H9 (cell line): ENCODE measurements at places on chromosomes 2 and 18. TPM values are rescaled to one million over a fixed set of nuclear protein-coding genes. Genes with fewer than 3 reads are reported as not detected.

Gene MAP3K19
- not detected in 2 replicates for total RNA-seq

Gene CAPN14
- 0.07 and 0.09 TPM in 2 replicates for total RNA-seq

Gene VWC2L
- not detected in 2 replicates for total RNA-seq

DNA sequence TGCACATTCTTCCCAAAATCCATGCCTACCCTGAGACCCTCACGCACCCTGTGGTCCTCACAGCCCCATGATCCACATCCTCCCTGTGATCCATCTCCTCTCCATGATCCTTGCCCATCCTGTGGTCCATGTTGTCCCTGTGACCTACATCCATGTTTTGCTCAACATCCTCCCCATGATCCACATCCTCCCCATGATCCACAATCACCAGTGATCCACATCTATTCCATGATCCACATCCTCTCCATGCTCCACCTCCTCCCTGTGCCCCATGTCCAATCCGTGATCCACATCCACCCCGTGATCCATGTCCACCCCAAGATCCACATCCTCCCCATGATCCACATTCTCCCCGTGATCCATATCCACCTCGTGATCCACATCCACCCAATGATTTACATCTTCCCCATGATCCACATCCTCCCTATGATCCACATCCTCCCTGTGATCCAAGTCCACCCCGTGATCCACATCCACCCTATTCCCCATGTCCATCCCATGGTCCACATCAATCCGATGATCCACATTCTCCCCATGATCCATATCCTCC is 281.2 kb downstream of the MYCN start:
- H3K4me3 ChIP-seq, result no peak overlapping the region
- no peak for DNase-seq
- H3K4me1 ChIP-seq, result peaks cover 6% of the 10 kb centered on the region; the same call in 1 of the 2 replicates
- H3K27ac ChIP-seq, result no peak overlapping the region

- H3K4me3 ChIP-seq, result no peak overlapping the region
- H3K4me1 ChIP-seq, result no peaks in the 10 kb centered on the region
- no peaks in the 10 kb centered on the region for H3K36me3 ChIP-seq
- no peak for DNase-seq
These were observed 87.4 kb upstream of the AGAP1 start for GRCh38 chr2:235406430-235406829.

- no peaks in the 10 kb centered on the region for H3K27me3 ChIP-seq
- H3K4me1 ChIP-seq, result no peaks in the 10 kb centered on the region
- peaks cover 53% of the 10 kb centered on the region for H3K36me3 ChIP-seq
- H3K27ac ChIP-seq, result no peak overlapping the region
- DNase-seq, result no peak
- H3K4me3 ChIP-seq, result no peak overlapping the region
These were observed 10.4 kb downstream of the FEZ2 start for GRCh38 chr2:36587556-36587955.

Gene COL4A4
- 0.92 and 1.2 TPM in 2 replicates for total RNA-seq

DNA sequence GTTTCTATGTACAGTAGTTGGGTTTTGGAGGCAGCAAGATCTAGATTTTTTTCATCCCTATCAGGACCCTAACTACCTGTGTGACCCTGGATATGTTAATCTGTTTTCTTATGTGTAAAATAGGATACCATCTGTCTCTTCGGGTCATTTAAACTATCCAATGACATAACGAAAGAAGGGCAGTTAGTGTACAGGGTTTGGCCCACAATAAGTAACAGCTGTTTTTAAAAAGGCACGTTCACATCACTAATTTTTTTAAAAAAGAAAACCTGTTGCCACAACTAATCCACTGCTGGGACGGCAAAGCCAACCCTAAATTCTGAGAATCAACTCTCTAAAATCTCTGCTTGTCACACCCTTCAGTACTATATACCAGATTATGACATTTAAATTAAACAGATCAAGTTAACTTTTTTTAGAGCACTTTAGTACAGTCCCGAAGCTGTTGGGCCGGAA is 869 bp downstream of the USP40 start:
- H3K36me3 ChIP-seq, result no peaks in the 10 kb centered on the region
- no peak for DNase-seq
- no peaks in the 10 kb centered on the region for H3K4me1 ChIP-seq
- H3K4me3 ChIP-seq, result peak overlapping the region; percentile 89

DNA sequence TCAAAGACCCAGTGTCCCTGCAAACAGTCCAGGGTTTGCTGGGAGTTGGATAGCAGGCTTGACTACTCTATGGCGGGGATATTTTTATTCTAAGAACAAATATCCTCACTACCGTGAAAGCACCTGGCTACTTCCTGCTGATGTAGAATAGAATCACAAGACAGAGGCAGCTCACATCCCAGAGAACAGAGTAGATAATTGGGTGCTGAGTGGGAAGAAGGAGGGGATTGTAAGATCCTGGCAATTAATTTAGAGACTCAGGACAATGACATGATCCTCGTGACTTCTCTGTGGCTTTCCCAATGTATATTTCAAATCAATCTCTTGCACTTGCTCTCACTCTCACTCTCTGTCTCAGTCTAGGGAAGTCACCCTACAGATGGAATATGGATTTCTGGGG is 341.9 kb upstream of the DCC start:
- no peak for DNase-seq
- no peaks in the 10 kb centered on the region for H3K27me3 ChIP-seq
- no peak overlapping the region for H3K4me3 ChIP-seq
- no peaks in the 10 kb centered on the region for H3K36me3 ChIP-seq

GRCh38 chr2:174606336-174606735 is 8.7 kb upstream of the WIPF1 start:
- no peaks in the 10 kb centered on the region for H3K4me1 ChIP-seq
- no peak overlapping the region for H3K4me3 ChIP-seq
- H3K36me3 ChIP-seq, result no peaks in the 10 kb centered on the region
- DNase-seq, result no peak

Gene RTP5
- not detected in 2 replicates for total RNA-seq

DNA sequence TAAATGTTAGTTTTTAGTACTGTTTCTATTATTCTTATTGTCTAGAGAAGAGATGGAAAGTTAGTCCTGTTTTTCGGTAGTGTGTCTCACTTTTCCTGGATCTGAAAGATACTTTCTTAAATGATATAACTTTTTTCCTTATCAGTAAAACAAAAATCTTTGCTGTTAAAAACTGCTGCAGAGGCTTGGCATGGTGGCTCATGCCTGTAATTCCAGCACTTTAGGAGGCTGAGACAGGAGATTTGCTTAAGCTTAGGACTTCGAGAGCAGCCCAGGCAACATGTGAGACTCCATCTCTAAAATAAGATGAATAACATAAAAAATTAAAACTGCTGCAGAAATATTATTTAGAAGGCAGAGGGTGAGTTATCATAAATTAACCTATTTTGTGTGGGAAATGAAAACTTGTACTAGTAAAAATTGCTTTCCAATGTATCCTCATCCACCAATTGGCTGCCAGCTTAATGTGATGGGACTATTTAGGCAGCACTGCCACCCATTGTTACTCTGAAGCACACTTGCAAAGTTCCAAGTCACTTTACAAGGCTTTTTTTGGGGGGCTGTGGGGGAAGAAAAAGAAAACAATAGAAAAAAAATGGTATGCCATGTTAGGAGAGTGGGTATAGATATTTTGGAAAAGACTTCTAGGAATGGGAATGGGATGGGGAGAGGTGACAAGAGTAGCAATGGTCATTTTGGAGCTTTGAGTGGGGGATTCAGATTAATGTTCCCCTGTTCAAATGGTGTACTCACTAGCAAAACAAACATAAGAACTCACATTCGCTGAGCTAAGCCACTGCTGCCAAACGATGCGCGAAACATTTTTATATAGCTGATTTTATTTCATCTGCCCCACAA is 62.7 kb downstream of the MEIS1 start:
- no peaks in the 10 kb centered on the region for H3K27me3 ChIP-seq
- no peak for DNase-seq
- peaks cover 9% of the 10 kb centered on the region for H3K4me1 ChIP-seq
- H3K36me3 ChIP-seq, result no peaks in the 10 kb centered on the region

GRCh38 chr18:45638544-45638943 is 23.3 kb downstream of the SLC14A2 start:
- no peak overlapping the region for H3K27ac ChIP-seq
- no peaks in the 10 kb centered on the region for H3K27me3 ChIP-seq
- H3K4me3 ChIP-seq, result no peak overlapping the region
- DNase-seq, result no peak
- no peaks in the 10 kb centered on the region for H3K36me3 ChIP-seq

Gene IL1R2
- total RNA-seq, result not detected in 2 replicates

DNA sequence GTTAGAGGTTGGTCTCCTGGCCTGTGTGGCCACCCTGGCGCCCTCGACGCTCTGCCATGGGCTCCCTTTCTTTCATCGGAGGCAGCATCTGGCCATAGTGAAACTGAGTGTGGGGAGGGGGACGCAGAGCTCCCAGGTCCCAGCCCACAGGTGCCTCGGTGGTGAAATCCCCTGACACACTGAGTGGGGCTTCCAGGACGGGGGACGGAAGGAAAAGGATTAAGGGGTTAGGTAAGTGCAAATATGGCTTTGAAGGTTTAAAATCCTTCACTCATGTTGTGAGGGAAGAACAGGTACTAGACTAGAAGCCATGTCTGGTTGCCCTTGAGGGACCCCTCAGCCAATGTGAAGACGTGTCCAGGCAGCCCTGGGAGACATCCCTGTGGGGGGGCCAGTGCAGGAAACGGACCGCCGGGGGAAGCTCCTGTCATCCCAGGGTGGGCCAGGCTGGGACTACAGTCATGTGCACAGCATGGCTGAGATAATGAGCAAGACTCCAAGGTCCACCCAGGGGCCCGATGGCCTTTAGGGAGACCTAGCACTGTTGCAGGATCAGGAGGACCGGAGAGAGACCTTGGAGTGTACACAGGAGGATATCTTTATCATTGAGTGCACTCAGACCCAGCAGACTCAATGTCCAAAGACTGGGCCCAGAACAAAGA is 36.3 kb downstream of the RTP5 start:
- no peak for DNase-seq
- H3K4me1 ChIP-seq, result no peaks in the 10 kb centered on the region; the same call in 1 of the 2 replicates
- H3K27me3 ChIP-seq, result no peaks in the 10 kb centered on the region
- no peak overlapping the region for H3K27ac ChIP-seq

GRCh38 chr2:10008809-10009176 is 34.6 kb upstream of the KLF11 start:
- no peaks in the 10 kb centered on the region for H3K27me3 ChIP-seq
- H3K4me1 ChIP-seq, result no peaks in the 10 kb centered on the region
- DNase-seq, result no peak
- no peak overlapping the region for H3K4me3 ChIP-seq
- no peak overlapping the region for H3K27ac ChIP-seq

- H3K4me1 ChIP-seq, result no peaks in the 10 kb centered on the region; the same call in 1 of the 2 replicates
- no peaks in the 10 kb centered on the region for H3K36me3 ChIP-seq
- H3K27ac ChIP-seq, result no peak overlapping the region
- H3K4me3 ChIP-seq, result no peak overlapping the region
These were observed 159.8 kb downstream of the UXS1 start for GRCh38 chr2:106034325-106034724.

Gene CCDC150
- total RNA-seq, result 22.1 and 26.2 TPM in 2 replicates

- no peak for DNase-seq
- peaks cover 16% of the 10 kb centered on the region for H3K36me3 ChIP-seq
- H3K4me1 ChIP-seq, result peaks cover 6% of the 10 kb centered on the region; the same call in 1 of the 2 replicates
- H3K27me3 ChIP-seq, result no peaks in the 10 kb centered on the region
These were observed 24.9 kb downstream of the TET3 start for GRCh38 chr2:74009577-74009976.

- H3K27ac ChIP-seq, result no peak overlapping the region
- no peaks in the 10 kb centered on the region for H3K4me1 ChIP-seq
- no peak for DNase-seq
- H3K4me3 ChIP-seq, result no peak overlapping the region
- no peaks in the 10 kb centered on the region for H3K27me3 ChIP-seq
- H3K36me3 ChIP-seq, result no peaks in the 10 kb centered on the region
These were observed 94.7 kb downstream of the DOK6 start for GRCh38 chr18:69495338-69495737.

GRCh38 chr2:15058015-15058720 is 425.7 kb downstream of the LRATD1 start:
- no peak overlapping the region for H3K27ac ChIP-seq
- H3K4me3 ChIP-seq, result no peak overlapping the region
- H3K27me3 ChIP-seq, result no peaks in the 10 kb centered on the region
- H3K4me1 ChIP-seq, result no peaks in the 10 kb centered on the region; the same call in 1 of the 2 replicates
- no peak for DNase-seq

DNA sequence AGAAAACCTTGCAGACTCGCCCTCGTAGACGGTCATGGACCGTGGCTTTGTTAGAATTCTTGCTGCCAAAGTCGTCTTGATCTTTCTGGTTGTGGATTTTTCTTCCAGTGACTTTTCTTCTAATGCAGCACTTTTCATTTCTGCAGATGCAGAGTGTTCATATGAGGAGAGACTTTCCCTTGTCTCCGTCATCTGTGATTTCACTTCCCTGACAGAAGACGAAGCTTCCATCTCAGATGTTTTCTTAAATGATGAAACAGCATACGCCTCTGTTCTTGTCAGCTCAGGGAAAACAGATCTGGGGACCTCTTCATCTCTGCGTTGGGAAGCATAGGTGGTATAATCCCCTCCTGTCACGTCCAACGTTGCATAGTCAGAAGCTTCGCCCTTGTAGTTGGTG is 50.9 kb downstream of the PLEKHA3 start:
- H3K27ac ChIP-seq, result no peak overlapping the region
- DNase-seq, result no peak
- no peaks in the 10 kb centered on the region for H3K4me1 ChIP-seq

Gene TMEM169
- total RNA-seq, result 0.97 and 1.0 TPM in 2 replicates

- no peak overlapping the region for H3K27ac ChIP-seq
- no peak overlapping the region for H3K4me3 ChIP-seq
- H3K36me3 ChIP-seq, result no peaks in the 10 kb centered on the region; the same call in 1 of the 3 replicates
These were observed 24.3 kb upstream of the KLHL29 start for GRCh38 chr2:23360571-23361125.

GRCh38 chr18:48022021-48022420 is 91.6 kb upstream of the SMAD2 start:
- H3K27ac ChIP-seq, result no peak overlapping the region
- no peak overlapping the region for H3K4me3 ChIP-seq
- H3K27me3 ChIP-seq, result no peaks in the 10 kb centered on the region
- no peaks in the 10 kb centered on the region for H3K36me3 ChIP-seq
- no peaks in the 10 kb centered on the region for H3K4me1 ChIP-seq
- DNase-seq, result no peak

GRCh38 chr18:48583573-48583972 is 44.7 kb downstream of the CTIF start:
- no peak overlapping the region for H3K27ac ChIP-seq
- no peaks in the 10 kb centered on the region for H3K4me1 ChIP-seq
- H3K36me3 ChIP-seq, result 0 out of 2 replicates have a peak, but pooled peaks cover 1% of the 10 kb centered on the region
- H3K27me3 ChIP-seq, result no peaks in the 10 kb centered on the region

GRCh38 chr2:11773747-11774525 is 27.5 kb downstream of the LPIN1 start:
- no peak overlapping the region for H3K4me3 ChIP-seq
- H3K27me3 ChIP-seq, result no peaks in the 10 kb centered on the region
- no peak overlapping the region for H3K27ac ChIP-seq

Gene UGT1A10
- total RNA-seq, result not detected in 2 replicates

Gene CHRNG
- total RNA-seq, result not detected in 2 replicates

- DNase-seq, result no peak
- H3K4me1 ChIP-seq, result peaks cover 4% of the 10 kb centered on the region; the same call in 1 of the 2 replicates
- no peaks in the 10 kb centered on the region for H3K36me3 ChIP-seq
- H3K4me3 ChIP-seq, result no peak overlapping the region
These were observed 480.4 kb downstream of the TGIF1 start for GRCh38 chr18:3930126-3931012.
